Liver (tissue), 10 donors: ENCODE measurements at places on chromosomes 13 and 19. TPM values are rescaled to one million over a fixed set of nuclear protein-coding genes. Genes with fewer than 3 reads are reported as not detected.

DNA sequence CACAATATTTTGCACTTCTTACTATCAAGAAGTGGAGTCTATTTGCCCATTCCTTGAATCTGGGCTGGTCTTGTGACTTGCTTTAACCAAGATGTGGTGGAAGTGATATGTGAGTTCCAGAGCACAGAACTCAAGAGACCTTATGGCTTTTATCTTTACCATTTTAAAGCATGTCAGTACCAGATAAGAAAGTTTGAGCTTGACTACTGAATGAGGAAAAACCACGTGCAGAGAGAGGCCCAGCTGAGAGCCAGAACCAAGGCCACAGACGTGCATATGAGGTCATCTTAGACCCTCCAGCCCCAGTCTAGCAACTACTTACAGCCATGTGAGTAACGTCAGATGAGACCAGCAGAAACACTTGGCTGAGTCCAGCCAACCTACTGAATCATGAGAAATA is 6.3 kb upstream of the CDK8 start:
- H3K27ac ChIP-seq: no peak overlapping the region
- H3K4me3 ChIP-seq: no peak overlapping the region
- no peak for DNase-seq
- H3K4me1 ChIP-seq: no peaks in the 10 kb centered on the region
- H3K36me3 ChIP-seq: no peaks in the 10 kb centered on the region

DNA sequence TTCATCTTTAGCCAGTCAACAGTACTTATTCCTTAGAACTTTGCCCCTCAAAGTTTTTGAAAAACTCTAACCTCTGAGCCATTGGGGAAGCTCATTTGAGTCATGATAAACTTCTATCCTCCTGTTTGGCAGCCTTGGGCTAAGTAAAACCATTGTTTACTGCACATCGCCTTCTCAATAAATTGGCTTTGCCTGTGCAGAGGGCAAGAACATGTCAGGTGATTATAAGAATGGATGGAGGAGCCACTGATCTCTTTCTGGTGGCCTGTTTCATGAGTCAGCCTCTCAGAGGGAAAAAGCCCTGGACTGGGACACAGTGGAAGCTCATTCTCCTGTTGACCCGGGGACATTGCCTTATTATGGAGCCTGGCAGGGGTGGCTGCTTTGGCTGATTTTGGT is 19.4 kb upstream of the PSG4 start:
- H3K36me3 ChIP-seq: no peaks in the 10 kb centered on the region
- H3K27me3 ChIP-seq: no peaks in the 10 kb centered on the region
- no peak overlapping the region for H3K4me3 ChIP-seq
- no peaks in the 10 kb centered on the region for H3K4me1 ChIP-seq
- DNase-seq: no peak
- no peak overlapping the region for H3K27ac ChIP-seq

- no peak for DNase-seq
- H3K27me3 ChIP-seq: no peaks in the 10 kb centered on the region
- H3K36me3 ChIP-seq: no peaks in the 10 kb centered on the region
These were observed 14.8 kb upstream of the AKAP8L start for GRCh38 chr19:15433519-15434069.

DNA sequence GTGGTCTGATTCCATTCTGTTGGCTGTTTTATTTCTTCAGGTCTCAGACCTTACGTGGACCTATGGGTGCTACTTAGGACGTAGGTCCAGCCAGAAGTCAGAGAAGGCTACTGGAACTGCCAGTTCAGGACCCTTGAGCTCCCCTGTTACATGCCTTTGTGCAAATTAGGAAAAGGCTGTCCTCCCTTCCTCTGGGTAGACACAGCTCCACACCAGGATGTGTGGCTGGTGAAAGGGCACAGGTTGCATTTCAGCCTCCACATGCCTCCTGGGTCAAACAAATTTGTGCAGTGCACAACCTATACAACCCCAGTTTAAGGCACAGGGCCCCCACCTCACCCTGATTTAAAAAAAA is 43.9 kb upstream of the MAP3K10 start:
- H3K4me3 ChIP-seq: no peak overlapping the region
- no peak for DNase-seq
- H3K36me3 ChIP-seq: no peaks in the 10 kb centered on the region
- no peaks in the 10 kb centered on the region for H3K27me3 ChIP-seq
- H3K27ac ChIP-seq: no peak overlapping the region

DNA sequence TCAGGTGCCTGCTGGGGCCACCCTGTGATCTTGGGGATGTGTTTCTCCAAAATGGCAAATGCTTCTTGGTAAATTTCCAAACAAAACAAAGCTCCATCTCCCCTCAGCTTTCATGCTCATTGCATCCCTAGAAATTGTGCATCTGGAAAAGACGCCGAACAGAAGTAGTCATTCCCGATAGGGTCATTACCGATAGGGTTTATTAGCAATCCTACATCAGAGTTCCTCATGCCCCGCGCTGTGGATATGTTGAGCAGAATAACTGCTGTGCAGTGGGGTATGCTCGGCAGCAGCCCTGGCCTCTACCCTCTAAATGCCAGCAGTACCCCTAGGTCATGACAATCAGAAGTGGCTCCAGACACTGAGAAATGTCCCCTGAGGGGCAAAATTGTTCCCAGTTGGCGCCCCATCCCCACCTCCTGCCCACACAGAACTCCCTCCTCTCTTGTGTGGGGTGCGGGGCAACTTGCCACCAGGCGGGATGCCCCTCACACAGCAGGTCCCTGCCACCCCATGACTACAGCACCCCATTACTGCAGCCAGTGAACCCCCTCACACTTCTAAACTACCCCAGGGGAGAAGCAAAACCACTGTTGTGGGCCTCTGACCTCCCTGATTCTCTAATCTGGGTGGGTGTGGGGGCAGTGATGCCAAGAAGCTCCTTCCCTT is 13.0 kb upstream of the SLC7A10 start:
- DNase-seq: no peak
- no peak overlapping the region for H3K4me3 ChIP-seq
- H3K36me3 ChIP-seq: no peaks in the 10 kb centered on the region

- no peak for DNase-seq
- no peaks in the 10 kb centered on the region for H3K36me3 ChIP-seq
- peak overlapping the region; percentile 54 for H3K27ac ChIP-seq
- no peaks in the 10 kb centered on the region for H3K27me3 ChIP-seq
These were observed 26.8 kb upstream of the CEACAM21 start for GRCh38 chr19:41548954-41549688.

GRCh38 chr19:2726904-2727639 is 5.9 kb upstream of the DIRAS1 start:
- H3K27ac ChIP-seq: no peak overlapping the region
- H3K36me3 ChIP-seq: no peaks in the 10 kb centered on the region
- H3K27me3 ChIP-seq: no peaks in the 10 kb centered on the region
- no peaks in the 10 kb centered on the region for H3K4me1 ChIP-seq

GRCh38 chr13:32047088-32047487 is 15.5 kb downstream of the FRY start:
- H3K4me3 ChIP-seq: no peak overlapping the region
- no peaks in the 10 kb centered on the region for H3K36me3 ChIP-seq
- DNase-seq: no peak
- no peak overlapping the region for H3K27ac ChIP-seq
- peaks cover 7% of the 10 kb centered on the region for H3K4me1 ChIP-seq

- no peaks in the 10 kb centered on the region for H3K4me1 ChIP-seq
- H3K27ac ChIP-seq: no peak overlapping the region
- no peak for DNase-seq
- H3K4me3 ChIP-seq: no peak overlapping the region
- H3K36me3 ChIP-seq: no peaks in the 10 kb centered on the region
- peaks cover 8% of the 10 kb centered on the region for H3K27me3 ChIP-seq
These were observed 1.5 kb downstream of the AMER2 start for GRCh38 chr13:25170554-25171111.

DNA sequence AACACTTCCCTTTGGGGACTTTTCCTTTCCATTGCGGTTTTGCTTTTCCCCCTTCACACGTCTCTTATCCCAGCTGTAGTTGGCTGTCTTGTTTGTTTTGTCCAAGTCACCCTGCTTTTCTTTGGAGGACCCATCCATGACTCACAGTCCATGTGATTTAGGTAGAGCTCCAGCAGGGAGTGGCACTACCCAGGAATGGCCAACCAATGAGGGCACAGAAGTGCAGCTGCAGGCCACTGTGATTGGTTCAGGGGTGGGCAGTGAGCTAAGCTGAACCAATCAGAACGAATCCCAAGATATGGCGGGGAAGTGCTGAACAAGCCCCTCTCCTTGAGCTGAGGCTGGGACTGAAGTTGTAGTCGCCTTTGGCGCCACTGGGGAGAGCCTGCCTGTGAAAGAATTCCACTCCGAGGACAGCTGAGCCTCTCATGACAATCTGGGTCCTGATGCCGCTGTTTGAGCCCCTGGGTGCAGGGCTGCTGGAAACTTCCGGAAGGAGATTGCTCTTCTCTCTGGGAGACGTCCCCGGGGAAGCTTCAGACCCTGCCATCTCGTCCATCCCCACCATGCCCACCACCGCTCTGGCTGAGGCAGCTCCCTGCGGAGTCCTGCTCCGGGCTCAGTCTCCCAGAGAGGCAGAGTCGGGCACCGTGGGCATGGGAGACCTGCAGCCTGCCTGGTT is 62.9 kb upstream of the URI1 start:
- peaks cover 6% of the 10 kb centered on the region for H3K27me3 ChIP-seq
- no peak overlapping the region for H3K4me3 ChIP-seq
- no peak overlapping the region for H3K27ac ChIP-seq
- DNase-seq: no peak
- H3K36me3 ChIP-seq: no peaks in the 10 kb centered on the region

- no peak overlapping the region for H3K27ac ChIP-seq
- H3K36me3 ChIP-seq: peaks cover 67% of the 10 kb centered on the region
- H3K4me3 ChIP-seq: no peak overlapping the region
These were observed 24.3 kb upstream of the TNFSF14 start for GRCh38 chr19:6694147-6694815.

DNA sequence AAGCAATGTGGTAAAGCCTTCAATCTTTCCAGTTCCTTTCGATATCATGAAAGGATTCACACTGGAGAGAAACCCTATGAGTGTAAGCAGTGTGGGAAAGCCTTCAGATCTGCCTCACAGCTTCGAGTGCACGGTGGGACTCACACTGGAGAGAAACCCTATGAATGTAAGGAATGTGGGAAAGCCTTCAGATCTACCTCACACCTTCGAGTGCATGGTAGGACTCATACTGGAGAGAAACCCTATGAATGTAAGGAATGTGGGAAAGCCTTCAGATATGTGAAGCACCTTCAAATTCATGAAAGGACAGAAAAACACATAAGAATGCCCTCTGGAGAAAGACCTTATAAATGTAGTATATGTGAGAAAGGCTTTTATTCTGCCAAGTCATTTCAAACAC is 15.6 kb upstream of the ZNF763 start:
- H3K36me3 ChIP-seq: peaks cover 59% of the 10 kb centered on the region
- H3K27me3 ChIP-seq: no peaks in the 10 kb centered on the region
- H3K4me3 ChIP-seq: peak overlapping the region; percentile 83
- no peak overlapping the region for H3K27ac ChIP-seq
- H3K4me1 ChIP-seq: no peaks in the 10 kb centered on the region

GRCh38 chr13:57632276-57633140 is 964 bp downstream of the PCDH17 start:
- peak overlapping the region; percentile 57 for H3K4me3 ChIP-seq
- H3K36me3 ChIP-seq: no peaks in the 10 kb centered on the region
- peaks cover 2% of the 10 kb centered on the region for H3K27me3 ChIP-seq
- peaks cover 39% of the 10 kb centered on the region for H3K4me1 ChIP-seq
- DNase-seq: peak; percentile 33
- H3K27ac ChIP-seq: peak overlapping the region; percentile 43

NEK5 gene
- total RNA-seq: 0.23 TPM

BSG gene
- total RNA-seq: 367 TPM

PSG2 gene
- not detected for total RNA-seq

TRIM13 gene
- 9.4 TPM for total RNA-seq

CAPN12 gene
- total RNA-seq: 5.3 TPM

PRR20D gene
- not detected for total RNA-seq

PTGER1 gene
- not detected for total RNA-seq

WDR62 gene
- 6.6 TPM for total RNA-seq

ZNF497 gene
- 4.4 TPM for total RNA-seq
